ENCODE measurements at places on chromosomes 5 and 9.

DNA sequence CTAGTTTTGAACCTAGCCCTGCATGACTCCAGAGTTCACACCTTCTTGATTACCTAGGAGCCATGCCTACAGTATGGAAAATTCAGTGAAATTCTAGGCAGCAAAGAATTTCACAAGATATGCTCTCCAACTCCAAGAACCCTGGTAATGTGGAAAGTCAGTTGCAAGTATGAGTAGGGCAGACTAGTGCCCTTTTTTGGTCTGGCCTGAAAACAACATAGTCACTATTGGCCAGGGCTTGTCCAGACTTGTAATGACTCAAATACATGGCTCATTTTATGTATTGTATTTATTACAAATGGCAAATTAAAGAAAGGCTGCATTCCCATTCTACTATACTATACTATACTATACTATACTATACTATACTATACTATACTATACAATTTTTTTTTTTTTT, 160.4 kb downstream of the ESM1 start:
- DNase-seq, result no peak

DNA sequence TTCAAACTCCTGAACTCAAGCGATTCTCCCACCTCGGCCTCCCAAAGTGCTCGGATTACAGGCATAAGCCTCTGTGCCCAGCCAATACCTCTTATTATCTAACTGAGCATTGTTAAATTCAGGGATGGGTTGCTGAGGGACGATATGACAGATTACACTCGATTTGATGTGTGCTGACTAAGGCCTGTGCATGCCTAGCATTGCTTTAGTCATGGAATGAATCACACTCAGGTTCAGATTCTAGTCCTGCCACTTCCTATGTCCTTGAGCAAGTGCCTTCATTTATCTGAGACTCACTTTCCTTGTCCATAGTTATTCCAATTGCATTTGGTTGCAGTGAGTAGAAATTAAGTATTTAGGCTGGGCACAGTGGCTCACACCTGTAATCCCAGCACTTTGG, 19.5 kb downstream of the THBS4 start:
- DNase-seq, result no peak

DNA sequence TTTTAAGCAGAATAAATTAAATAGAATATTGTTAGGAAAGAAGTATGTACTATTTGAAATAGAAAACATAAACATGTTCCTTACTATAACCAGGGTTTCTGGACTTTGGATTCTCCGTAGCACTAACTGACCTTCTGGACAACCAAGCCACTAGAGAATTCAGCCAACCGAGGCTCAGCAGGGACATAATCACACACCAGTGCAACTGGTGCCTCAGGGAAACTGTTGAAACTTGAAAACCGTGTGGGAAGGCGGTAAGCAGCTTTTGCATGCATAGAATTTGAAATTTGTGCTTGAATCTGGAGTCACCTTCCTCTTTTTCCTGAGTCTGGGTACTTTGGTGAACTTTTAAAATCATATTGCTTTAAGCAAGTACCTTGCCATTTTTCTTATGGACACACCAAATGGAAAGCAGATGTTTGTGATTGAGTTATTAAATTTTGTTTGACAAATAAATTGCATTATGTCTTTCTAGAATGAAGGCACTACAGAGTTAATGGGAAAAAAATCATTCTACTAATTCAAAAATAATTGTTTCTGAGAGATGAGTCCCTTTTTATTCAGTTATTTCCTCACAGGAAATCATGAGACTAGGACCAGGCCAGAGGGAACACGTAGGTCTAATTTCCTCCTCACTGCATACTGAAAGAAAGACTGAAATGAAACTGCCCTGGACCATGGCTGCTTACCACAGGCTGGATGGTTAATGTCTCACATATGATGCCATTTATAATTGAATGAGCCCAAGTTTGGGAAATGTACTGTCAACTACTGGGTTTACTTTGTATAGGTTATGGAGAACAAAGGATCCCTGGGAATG, 20.6 kb upstream of the SCAMP1 start:
- DNase-seq, result no peak

GRCh38 chr5:24365406-24365805, 279.4 kb downstream of the CDH10 start:
- DNase-seq, result no peak

- DNase-seq, result no peak
These were observed 25.9 kb downstream of the KCTD16 start for GRCh38 chr5:144196612-144197011.

- DNase-seq, result no peak
These were observed 106.0 kb downstream of the SMIM23 start for GRCh38 chr5:171891595-171891994.

DNA sequence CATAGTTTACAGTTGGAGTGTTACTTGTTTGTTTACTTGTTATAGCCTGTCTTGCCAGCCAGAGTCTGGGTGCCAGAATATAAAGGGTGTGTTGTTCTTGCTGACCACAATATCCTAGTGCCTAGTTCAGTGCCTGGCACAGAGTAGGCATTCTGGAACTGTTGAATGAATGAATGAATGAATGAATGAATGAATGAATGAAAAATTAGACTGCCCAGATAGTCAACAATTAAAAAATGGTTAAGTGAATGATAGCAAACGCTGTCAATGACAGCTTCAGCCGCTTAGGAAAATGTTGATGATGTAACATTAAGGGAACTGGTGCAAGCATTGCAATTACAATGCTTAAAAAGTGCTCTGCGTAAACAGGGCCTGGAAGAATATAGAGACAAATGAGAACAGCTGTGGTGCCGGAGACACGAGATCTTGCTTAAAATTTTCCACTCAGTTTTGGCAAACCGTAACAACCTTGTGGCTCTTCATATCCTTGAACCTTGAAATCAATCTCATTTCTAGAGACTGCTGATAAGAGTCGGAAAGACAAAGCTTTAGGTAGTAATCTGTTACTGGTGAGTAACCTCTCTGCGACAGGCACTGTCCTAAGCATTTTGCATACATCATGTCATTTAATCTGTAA, 4.7 kb upstream of the TTLL11 start:
- no peak for DNase-seq

GRCh38 chr5:10655161-10655971, 91.5 kb downstream of the ANKRD33B start:
- no peak for DNase-seq

DNA sequence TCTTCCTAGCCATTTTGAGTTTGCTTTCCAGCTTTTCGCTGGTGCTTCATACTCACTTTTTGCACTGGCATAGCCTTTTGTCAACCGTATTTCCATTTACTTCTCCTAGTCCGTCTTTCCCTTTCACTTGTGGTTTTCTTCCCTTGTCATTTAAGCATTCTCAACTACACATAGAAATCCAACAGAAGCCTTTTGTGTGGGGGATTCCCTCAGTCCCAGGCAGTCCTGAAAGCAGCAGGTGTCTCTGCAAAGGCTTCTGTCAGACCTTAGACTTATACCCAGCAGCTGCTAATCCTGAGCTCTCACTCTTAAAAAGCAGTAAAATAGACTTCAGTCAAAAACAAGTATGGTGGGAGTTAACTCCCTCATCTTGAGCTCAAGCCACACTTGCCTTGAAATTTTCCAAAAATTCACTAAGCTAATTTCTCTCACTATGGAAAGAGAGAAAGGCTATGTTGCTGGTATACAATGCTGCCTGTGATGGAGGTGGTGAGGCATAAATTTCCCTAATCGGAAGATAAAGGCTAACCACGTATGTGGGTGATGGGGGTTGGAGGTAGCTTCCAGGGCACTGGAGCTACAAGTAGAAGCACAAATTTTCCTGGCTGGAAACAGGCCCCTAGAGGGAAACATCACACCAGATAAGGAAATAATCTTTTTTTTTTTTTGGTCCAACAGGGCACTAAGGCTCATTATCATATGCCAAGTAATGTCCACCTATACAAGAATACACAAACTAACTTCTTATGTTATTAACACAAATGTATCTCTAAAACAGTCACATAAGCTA, 34.8 kb upstream of the IFNK start:
- DNase-seq, result no peak

DNA sequence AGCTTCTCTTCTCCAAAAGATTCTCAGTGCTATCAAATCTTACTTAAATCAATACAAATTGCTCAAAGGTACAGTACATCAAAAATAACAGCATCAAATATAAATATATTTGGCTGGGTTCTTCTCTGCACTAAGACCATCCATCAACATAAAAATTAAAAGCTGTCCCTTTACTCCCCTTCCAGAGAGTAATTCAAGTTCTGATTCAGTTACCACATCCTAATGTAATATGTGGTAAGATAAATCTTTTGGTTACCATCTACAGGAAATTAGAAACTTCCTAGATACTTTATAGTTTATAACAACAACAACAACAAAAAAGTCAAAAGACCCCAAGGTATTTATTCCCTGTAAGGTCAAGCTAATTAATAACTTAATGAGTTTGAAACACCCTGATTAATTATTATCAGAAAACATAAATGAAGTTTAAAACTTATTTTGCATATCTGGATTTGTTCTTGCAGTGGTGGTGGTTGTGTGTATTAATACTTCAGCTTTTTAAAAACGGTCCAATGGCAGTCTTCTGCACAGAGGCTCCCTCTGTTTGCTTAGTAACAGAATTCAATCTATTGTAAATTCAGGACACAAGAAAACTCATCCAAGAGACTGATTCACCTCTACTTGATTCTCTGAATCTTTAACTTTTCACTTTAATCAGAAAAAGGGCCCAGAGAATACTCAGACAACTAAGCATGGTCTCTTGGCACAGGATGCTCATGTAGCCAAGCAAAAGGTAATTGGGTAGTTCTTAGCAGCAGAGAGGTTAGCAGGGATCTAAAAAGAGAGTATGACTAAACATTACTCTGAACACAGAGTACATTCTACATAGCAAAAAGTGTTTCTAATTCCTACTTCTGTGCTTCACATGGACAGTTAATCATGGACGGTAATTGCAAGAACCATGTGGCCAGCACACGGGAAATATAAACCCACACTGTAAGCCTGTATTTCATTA, 20.1 kb downstream of the DIAPH1 start:
- DNase-seq, result no peak
